ENCODE measurements at places on chromosomes 5 and 9.

DNA sequence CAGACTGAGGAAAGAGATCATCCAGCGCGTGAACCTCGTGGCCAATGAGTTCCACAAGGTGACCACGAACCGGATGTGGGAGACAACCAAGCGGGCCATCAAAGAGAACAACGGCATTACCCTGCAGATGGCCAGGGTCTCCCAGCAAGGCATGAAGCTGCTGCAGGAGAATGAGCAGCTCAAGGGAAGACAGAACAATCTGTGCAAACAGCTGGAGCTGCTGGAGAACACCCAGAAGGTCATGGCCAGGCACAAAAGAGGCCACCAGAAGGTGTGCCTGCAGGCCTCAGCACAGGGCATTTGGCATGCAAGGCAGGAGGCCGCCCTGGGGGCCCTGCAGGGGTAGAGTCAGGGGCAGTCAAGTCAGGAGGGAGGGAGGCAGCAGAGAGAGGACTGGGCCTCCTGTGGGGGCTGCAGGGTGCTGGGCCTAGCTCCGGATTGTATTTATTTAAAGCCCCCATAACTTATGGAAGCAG is 4.2 kb downstream of the PTRH1 start:
- DNase-seq, result no peak

DNA sequence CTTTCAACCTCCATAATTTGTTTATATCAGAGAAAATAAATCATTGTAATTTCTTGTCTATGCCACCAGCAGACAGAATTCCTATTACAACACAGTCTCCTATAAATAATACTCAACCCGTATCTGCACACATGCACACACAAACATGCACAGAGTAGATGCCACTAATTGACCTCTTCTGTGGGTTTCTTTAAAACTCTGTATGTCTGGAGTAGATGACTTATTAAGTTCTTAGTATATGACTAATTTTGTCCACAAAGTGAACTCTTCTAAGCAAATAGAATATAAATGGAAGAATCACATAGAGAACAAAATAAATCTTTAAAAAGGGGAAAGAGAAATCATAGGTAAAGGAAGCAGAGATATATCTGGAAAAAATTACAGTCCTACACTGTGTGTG is 452.3 kb downstream of the MTRR start:
- DNase-seq, result no peak

DNA sequence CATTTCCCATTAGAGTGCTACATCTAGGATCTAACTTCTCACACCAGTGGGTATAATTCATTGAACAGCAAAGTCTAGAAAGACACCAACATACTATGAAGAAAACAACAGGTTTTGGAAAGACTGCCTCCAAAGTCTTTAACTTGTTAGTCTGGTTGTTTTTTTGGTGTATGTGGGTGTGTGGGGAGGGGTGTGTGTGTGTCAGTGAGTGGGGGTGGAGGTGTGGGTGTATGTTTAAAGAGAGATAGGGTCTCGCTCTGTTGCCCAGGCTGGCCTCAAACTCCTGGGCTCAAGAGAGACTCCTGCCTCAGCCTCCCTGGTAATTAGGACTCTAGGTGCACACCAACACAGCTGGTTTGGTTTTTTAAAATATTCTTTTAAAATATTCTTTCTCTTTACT is 59.7 kb downstream of the AP3B1 start:
- no peak for DNase-seq

DNA sequence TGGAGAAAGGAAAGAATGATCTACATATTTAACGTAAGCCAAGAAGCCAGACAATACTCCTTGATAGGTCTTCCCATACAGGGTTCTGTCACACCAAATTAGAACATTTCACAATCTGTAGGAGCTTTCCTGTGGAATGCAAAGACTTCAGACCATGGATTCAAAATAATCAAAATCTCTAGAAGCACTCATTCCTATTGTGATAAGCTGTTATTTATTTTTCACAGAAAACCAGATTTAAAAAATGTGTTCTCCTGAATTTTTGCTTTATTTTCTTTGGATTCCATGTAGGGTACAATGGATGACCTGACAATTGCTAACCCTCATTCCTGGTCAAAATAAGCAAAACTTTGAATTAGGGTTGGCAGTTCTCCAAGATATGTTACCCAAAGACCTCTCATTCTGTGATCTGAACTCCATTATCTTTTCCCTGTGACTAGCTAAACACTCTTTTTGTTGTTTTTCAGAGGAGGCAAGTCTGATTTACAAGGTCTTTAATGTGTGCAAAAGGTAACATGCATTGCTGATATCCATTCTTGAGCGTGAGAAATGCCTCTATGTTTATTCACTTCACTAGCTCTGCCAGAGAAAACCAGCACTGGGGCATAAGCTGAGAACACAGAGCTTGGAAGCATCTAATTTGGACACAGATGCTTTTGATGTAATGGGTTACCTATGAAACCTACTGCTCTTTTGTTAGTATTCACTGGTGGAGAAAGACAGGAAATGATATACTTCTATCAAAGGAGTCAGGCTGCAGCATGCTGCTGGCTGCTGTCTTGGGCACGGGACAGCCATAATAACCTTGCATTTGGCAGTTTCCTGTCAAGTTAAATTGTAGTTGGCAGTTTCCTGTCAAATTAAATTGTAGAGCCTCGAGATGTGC is 31.4 kb downstream of the ACTBL2 start:
- DNase-seq, result no peak

DNA sequence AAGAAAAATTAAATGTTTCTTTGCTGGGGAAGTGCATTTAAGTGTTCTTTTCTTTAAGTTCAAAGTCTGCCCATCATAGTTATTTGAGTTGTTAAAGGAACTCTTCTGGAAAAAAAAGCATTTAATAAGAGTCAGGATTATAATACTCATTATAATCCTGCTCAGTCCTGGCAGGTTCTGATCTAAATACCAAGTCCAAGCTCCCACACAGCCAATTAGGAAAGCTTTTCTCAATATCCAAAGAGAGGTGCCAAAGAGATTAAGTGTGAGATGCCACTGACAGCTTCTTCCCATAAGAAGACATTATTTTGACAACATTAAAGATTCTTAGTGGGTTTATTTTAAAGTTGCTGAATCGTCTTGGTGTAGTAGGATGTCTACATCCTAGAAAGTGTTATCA is 235.2 kb upstream of the DAB2 start:
- DNase-seq, result no peak

DNA sequence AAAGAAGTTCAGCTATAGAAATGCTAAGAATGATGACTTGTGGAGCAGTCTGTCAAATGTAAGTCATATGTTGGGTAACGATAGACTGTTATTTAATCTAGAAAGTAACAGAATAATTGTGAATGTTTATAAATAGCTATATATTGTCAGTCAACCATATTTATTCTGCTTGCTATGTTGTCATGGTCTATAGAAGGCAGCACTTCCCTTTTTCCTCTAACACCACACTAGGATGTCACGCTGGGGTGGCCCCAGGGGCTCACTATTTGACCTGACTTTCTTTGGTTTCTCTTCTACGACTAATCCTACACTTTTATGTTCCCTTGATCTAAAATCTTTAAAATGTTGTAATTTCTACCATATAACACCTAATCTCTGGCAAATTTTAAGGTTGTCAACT is 20.5 kb downstream of the ERAP2 start:
- DNase-seq, result no peak

DNA sequence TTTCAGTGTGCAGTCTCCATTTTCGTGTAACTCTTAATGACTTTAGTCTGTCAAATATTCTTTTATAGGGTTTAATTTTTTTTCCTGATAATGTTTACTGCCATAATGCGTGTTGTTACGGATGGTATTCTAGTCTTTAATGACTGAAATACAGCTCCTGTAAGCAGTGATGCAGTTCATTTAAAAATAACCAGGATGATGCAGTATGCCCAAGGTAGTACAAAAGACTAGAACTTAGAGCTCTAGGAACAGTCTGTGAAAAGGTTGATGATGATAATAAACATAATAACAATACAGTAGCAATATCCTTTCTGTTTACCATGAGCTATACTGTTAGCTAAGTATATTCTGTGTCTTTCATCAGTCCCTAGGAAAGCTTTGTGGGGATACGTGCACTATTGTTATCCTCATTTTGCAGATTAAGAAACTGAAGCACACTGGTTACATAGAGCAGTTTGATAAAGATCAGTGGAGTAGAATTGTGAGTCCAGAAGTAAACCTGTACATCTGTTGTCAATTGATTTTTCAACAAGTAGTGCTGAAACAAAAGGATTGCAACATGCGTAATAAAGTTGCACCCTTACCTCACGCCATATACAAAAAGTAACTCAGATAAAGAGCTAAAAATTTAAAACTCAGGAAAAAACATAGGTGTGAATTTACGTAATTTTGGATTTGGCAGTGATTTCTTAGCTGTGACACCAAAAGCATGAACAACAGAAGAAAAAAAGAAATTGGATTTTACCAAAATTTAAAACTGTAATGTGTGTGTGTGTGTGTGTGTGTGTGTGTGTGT is 64.5 kb downstream of the MTREX start:
- no peak for DNase-seq

DNA sequence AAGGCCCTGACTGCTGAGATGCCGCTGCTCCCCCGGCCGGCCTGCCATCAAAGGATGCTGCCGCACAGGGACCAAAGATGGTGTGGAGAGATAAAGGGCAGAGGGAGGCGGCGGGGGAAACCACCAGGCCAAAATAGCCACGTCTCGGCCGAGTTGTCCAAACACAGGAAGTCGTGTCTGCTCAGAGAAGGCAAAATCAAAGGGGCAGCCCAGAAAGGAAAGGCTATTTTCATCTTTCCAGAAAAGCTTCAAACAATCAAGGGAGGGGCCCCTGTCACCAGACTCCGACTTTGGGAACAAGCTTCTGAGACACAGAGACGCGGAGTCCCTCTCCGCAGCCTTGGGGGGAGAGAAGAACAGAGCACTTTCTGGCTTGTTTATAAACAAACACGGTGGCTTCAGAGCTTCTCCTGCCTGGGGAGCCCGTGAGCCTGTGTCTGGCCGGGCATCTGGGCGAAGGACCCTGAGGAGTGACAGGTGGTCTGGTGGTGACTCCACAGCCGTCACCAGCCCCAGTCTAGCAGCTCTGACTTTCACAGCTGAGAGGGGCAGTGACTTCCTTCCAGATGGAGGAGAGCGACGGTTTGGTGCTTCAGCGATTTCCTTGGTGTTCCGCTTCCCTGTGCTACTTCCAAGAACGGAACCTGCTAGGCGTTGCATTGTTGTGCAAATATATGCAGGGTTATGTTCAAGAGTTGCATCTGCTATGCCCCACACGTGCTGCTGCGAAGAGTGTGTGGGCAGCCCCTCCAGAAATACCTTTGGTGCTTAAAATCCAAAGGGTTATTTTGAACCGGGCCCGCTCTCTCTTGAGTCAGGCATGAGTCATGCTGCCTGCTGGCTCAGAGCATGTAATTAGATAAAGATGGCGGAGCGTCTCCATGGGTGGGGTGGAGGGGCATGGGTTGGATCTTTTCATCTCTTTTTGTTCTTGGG is 24.0 kb downstream of the ADAMTSL2 start:
- DNase-seq, result no peak

GRCh38 chr9:14882090-14882489 is 28.1 kb downstream of the FREM1 start:
- no peak for DNase-seq

DNA sequence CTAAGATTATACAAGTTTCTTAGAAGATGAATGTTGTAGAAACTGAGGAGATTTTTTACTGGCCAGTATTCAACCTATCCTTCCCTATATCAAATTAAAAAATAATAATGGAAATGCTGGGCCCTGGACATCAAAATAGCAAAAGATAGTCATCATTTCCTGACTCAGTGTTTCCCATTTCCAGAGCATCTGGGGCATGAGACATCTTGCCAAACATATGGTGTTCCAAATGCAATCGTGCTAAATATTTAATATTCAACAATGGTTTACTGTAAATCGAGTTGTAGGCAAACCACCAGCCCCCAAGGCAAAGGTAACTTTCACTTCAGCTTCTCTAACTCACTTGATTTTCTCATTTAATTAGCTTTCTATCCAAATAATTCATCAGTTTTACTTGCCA is 152.9 kb downstream of the FRMD3 start:
- DNase-seq, result no peak

- no peak for DNase-seq
These were observed 636.4 kb downstream of the PRELID2 start for GRCh38 chr5:145198525-145199260.

GRCh38 chr5:138282920-138283742 is 8.7 kb upstream of the GFRA3 start:
- peak; percentile 63 for DNase-seq

- DNase-seq, result no peak
These were observed 59.1 kb downstream of the FNBP1 start for GRCh38 chr9:129983891-129984290.

GRCh38 chr5:79287380-79287779 is 51.4 kb downstream of the JMY start:
- no peak for DNase-seq

GRCh38 chr5:140339636-140340035 is 6.8 kb downstream of the HBEGF start:
- DNase-seq, result no peak

DNA sequence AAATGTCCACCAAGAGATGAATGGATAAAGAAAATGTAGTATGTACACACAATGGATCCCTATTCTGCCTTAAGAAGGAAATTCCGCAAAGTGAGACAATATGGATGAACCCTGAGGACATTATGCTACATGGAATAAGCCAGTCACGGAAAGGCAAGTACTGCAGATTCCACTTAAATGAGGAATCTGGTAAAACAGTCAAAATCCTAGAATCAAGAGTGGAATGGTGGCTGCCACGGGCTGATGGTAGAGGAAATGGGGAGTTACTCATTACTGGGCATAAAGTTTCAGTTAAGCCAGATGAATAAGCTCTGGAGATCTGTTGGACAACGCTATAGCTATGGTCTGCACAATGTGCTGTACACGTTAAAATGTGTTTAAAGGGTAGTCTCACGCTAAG is 47.2 kb downstream of the STK10 start:
- no peak for DNase-seq

GRCh38 chr5:58459146-58460001 is 512 bp downstream of the PLK2 start:
- no peak for DNase-seq

GRCh38 chr9:97510797-97511654 is 9.6 kb downstream of the TMOD1 start:
- peak; percentile 24 for DNase-seq

DNA sequence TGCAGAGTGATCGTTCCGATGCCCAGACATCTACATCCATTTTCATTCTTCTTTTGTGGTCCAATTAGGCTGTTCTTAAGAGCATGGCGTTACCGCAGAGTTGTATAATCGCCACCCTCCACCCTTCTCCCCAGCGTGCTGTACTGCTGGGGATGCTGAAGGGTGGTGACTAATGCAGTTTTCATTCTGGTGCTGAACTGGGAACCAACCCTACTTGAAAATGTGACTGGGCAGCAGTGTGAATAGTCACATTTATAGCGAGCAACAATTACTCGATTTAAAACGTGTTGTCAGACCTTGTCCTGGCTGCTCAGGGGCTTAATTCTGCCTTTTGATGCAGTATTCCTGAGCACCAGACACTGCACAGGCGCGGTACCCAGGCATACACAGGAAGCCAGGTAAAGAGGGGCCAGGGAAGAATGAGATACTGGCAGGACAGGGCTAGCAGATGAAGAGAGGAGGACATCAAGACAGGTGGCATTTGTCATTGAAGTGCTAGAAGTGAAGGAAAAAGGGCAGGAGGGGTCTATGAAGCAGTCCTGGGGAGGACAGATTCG is 719 bp upstream of the ISCA1 start:
- no peak for DNase-seq

- DNase-seq, result no peak
These were observed 157.6 kb downstream of the CRB2 start for GRCh38 chr9:123513554-123513953.

Measured in ecto neural progenitor cell (in vitro differentiated cells).